Renal pelvis (tissue), 12 donors: ENCODE measurements at places on chromosomes 12 and 14. TPM values are rescaled to one million over a fixed set of nuclear protein-coding genes. Genes with fewer than 3 reads are reported as not detected.

Gene SERPINA9
- not detected for polyA plus RNA-seq

GRCh38 chr12:22473212-22473611 lies 71.1 kb downstream of the C2CD5 start:
- no peak for DNase-seq

Gene C3AR1
- polyA plus RNA-seq: 3.7 TPM

- no peak for DNase-seq
Measured at GRCh38 chr12:132426349-132427173, 63.4 kb upstream of the FBRSL1 start.

- DNase-seq: no peak
Measured at GRCh38 chr14:38786921-38787320, 316.1 kb downstream of the SEC23A start.
